ENCODE measurements at places on chromosomes 6 and 20.

- no peak for DNase-seq
Observed at GRCh38 chr6:67200626-67201403, 1434.3 kb upstream of the ADGRB3 start.

GRCh38 chr6:35081426-35081851 is 59.7 kb downstream of the TCP11 start:
- DNase-seq = no peak

- no peak for DNase-seq
Observed at GRCh38 chr20:45017857-45018256, 51.5 kb downstream of the STK4 start.

- no peak for DNase-seq
Observed at GRCh38 chr20:32985596-32985995, 18.6 kb downstream of the SUN5 start.

- DNase-seq = no peak
Observed at GRCh38 chr6:8481727-8482126, 46.4 kb upstream of the SLC35B3 start.

GRCh38 chr6:27829453-27830211 is 82.6 kb downstream of the OR2B2 start:
- DNase-seq = no peak

DNA sequence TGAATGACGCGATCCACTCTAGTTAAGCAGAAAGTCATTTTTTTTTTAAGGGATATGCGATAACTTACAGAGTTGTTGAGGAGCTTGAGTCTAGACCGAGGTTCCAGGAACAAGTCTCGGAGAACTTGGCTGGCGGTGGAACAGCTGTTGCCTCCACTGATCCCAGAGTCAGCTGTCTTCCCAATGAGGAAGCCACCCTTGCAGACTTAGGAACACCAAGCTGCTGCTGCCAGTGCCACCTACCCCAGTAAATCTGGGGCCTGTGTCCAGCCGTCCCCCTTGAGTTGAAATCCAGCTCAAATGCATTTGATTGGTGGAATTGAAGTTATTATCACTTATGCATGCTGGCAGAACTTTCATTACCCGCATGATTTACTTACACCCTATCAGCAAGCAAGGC is 6.7 kb downstream of the PFDN4 start:
- no peak for DNase-seq

DNA sequence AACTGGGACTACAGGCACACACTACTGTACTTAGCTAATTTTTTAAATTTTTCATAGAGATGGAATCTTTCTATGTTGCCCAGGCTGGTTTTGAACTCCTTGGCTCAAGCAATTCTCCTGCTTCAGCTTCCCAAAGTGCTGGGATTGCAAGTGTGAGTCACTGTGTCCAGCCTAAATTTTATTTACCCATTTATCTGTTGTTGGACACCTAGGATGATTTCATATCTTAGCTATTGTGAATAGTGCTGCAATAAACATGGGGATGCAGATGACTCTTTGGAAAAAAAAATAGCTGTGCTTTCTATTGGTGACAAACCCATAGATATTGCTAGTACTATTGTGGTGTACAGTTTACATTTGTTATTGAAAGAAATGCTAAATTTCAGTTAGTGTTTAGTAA is 19.6 kb upstream of the SYNCRIP start:
- DNase-seq = no peak

DNA sequence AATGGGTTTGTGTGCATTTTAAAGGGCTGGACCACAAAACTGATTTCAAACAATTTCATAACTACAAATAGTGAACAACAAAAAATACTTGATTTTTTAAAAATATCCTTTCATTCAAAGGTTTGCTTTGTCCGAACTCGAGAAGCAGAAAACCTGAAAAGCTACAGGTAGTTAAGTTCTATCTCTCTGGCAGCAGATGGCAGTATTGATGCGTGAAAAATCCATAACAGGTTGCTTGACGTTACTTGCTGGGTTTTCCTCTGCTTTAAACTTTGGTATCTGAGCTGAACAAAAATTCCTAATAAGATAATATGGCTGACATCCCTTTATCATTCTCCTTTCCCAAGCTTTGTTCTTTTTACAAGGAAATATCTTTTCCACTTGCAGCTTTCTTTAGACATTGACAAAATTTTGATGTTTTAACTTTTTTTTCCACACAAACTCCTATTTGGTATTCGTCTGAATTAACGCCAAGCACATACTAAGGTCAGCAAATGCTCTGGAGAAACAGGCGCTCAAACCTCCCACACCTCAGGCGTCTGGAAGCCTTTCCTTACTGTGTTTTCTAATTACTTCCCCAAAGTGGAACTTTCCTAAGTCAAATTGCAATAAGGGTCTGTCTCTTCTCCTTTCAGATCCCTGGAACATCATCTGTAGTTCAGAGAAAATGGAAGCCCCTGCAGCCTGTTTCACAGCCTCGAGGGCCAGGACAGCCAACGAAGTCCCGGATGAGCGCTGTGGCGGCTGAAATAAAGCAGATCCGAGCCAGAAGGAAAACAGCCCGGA is 50.3 kb upstream of the GFRAL start:
- no peak for DNase-seq

- peak; percentile 86 for DNase-seq
Observed at GRCh38 chr6:28944412-28944865, 20.7 kb upstream of the TRIM27 start.

GRCh38 chr6:166420351-166420750 is 37.6 kb upstream of the MPC1 start:
- no peak for DNase-seq

DNA sequence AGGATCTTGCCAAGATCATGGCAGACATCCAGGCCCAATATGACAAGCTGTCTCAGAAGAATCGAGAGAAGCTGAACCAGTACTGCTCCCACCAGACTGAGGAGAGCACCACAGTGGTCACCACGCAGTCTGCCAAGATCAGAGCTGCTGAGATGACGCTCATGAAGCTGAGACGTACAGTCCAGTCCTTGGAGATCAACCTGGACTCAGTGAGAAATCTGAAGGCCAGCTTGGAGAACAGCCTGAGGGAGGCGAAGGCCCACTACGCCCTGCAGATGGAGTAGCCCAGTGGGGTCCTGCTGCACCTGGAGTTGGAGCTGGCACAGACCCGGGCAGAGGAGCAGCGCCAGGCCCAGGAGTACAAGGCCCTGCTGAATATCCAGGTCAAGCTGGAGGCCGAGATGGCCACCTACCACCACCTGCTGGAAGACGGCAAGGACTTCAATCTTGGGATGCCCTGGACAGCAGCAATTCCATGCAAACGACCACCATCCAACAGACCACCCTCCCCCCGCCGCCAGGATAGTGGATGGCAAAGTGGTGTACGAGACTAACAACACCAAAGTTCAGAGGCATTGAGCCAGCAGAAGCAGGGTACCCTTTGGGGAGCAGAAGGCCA is 44.7 kb upstream of the GRM4 start:
- DNase-seq = no peak

DNA sequence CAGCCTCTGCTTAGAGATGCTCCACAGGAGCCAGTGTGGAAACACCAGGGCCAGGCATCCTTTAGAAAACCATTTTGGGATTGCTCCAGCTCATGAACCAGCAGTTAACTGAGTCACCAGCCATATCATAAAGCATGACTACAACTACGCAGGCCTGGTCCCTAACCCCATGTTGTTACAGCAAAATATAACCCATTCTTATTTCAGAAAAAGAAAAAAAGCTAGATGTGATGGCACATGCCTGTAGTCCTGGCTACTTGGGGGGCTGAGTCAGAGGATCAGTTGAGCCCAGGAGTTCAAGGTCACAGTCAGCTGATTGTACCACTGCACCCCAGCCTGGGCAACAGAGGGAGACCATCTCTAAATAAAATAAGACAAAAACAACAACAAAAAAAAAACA is 36.8 kb downstream of the C6orf15 start:
- no peak for DNase-seq

- DNase-seq = peak; percentile 81
Observed at GRCh38 chr6:32968867-32969684, 682 bp downstream of the BRD2 start.

GRCh38 chr20:34871320-34871926 is 1.2 kb downstream of the GGT7 start:
- DNase-seq = no peak

- DNase-seq = peak; percentile 39
Observed at GRCh38 chr6:119348096-119348747, 1.3 kb downstream of the MAN1A1 start.

GRCh38 chr6:12586721-12587480 is 129.7 kb upstream of the PHACTR1 start:
- DNase-seq = no peak

DNA sequence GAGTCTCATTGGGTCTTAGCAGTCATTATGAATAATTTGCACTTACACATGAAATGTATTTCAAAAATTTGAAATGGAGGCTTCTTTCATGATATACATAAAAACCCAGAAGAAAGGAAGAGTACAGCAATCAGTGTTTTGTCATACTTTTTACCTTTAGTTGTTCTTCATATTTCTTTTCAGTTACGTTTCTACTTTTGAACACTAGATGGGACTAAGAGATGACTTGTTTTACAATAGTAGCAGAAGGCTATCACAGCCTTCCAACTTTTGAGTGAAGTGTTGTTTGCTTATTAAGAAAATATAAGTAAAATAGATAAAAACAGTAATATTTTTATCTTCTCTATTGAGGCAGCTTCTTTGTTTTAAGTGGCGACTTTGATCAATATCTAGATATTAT is 58.1 kb downstream of the L3MBTL3 start:
- DNase-seq = peak; percentile 23

DNA sequence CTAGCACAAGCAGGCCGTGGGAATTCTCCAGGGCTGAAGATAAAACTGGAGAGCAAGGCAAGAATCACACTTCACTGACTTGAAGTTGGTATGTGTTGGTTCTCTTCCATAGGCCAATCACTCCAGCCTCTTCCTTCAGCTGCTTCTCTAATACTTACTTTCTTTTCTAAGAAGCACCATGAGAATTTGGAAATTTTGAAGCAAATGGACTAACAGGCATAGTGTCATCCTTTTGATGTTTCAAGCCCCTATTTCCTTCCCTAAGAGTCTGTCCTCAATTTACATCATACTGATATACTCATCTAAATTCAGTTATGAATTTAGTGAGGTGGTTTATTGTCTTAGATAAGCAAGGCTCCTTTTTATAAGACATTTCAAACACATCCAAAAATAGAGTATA is 24.0 kb downstream of the SLC26A8 start:
- DNase-seq = no peak

DNA sequence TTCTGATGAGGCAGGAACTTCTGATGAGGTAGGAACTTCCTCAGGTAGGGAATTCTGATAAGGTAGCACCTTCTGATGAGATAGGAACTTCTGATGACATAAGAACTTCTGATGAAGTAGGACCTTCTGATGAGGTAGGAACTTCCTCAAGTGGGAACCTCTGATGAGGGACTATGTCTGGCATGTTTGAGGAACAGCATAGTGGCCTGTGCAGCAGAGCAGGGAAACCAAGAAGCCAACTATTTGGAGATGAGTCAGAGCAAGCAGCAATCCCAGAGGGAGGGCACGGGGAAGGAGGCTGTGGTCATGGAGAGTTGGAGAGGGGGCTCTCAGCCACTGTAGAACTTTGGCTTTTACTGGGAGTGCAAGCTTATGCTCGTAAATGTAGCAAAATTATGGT is 132.4 kb downstream of the CFAP61 start:
- DNase-seq = no peak

DNA sequence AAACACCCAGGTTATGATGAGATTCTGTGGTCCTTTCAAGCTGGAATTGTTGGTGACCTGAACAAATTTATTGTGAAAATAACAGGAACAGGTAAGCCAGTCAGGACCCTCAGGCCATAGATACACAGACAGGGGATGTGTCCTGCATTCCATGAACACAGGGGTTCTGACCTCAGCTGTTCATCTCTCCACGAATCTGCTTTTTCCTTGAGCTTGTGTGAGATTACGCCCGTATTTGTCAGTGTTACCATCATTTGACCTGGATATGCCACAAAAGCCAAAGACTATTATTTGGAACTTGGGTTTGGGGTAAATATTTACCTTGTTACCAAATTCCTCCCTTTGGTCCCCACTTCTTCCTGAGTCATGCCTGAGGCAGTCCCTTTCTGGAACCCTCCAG is 288.9 kb downstream of the PREX1 start:
- DNase-seq = no peak

- DNase-seq = no peak
Observed at GRCh38 chr6:1686117-1687098, 76.7 kb downstream of the FOXC1 start.

- DNase-seq = no peak
Observed at GRCh38 chr6:14638906-14639761, 521.6 kb downstream of the CD83 start.

DNA sequence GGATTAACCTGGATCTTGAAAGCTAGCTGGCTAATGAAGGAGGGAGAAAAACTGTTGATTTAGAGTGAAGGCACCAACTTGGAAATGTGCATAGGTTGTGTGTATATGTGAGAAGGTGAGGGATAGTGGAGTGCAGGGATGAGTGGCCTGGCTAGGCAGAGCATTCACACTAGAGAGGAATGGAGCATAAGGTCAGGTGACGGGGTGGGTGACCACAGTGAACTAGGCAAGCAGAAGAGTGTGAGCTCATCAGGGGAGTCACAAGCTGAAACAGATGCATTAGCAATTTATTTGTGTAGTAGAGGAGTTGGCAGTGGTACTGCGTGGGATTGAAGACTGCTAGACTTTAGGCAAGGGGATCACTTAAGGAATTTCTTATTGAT is 10.5 kb downstream of the ANKRD66 start:
- DNase-seq = no peak

- no peak for DNase-seq
Observed at GRCh38 chr6:20778912-20779311, 244.7 kb downstream of the CDKAL1 start.

DNA sequence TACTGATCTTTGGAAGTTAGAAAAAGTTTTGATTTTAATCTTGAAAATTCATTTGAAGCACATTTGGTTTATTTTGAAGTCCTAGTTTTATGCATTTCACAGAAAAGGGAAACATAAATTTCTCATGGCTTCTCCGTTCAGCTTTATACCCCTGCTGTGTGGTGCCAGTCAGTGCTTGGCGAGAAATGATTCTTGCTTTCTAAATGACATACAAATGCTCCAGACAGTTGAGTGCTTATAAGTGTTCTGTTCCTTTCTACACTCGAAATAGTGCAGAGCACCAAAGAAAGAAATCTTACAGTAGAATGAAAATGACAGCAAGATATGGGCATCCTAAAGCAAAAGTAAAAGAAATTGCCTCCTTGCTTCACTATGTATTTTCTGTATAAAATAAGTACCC is 9.0 kb upstream of the ZNF292 start:
- DNase-seq = no peak

GRCh38 chr6:103277936-103278335 is 1581.8 kb downstream of the HACE1 start:
- no peak for DNase-seq

DNA sequence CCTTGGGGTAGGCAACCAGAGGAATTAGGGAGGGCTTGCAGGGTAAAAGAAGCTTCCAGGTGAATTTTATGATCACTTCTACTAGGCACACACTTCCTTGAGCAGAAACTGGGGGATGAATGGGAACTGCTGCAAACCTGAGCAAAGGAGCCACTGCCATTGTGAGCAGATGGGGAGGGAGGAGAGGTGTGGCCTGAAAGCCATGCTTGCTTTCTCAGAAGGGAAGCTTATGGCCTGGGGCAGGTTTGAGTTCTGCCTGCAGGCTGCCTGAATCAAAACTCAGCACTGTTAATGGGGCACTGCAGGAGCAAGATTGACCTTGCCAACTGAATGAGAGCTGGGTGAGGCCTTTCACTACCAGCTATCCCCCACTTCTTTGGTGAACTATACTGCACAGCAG is 328.1 kb downstream of the NKAIN2 start:
- DNase-seq = no peak

GRCh38 chr20:4135385-4136077 is 120.2 kb upstream of the RNF24 start:
- DNase-seq = no peak

Measured in CD4-positive, alpha-beta T cell treated with Interleukin-21 for 1 hour (primary cell).